ENCODE measurements at places on chromosomes 4 and X.

- DNase-seq: no peak
These were observed 30.6 kb upstream of the IL9R start for GRCh38 chrX:155966876-155967275.

GRCh38 chr4:88814043-88814617 lies 116.5 kb upstream of the NAP1L5 start:
- no peak for DNase-seq

DNA sequence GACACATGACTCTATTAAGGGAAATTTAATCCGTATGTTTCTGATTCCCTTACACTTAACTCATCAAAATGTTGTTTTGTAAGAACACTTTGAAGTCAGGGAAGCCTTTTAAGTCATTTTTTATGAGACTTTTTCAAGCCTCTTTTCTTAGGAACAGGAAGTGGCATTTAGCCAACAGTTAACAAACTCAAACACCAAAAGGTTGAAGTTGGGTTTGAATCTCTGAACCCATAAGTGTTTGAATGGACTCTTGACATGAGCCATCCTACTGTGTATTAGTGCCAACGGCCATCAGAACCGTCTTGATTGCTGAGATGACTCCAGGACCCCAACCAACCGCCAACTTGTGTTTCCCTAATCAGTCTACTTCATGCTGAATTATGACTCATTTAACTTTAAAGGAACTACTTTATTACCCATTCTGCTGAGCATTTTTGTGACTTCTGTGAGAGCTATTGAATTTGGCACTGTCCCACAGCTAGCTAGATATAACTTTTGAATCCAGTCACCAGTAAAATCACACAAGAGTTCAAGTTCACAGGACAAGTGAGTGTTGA lies 209.1 kb upstream of the FAT1 start:
- DNase-seq: no peak

DNA sequence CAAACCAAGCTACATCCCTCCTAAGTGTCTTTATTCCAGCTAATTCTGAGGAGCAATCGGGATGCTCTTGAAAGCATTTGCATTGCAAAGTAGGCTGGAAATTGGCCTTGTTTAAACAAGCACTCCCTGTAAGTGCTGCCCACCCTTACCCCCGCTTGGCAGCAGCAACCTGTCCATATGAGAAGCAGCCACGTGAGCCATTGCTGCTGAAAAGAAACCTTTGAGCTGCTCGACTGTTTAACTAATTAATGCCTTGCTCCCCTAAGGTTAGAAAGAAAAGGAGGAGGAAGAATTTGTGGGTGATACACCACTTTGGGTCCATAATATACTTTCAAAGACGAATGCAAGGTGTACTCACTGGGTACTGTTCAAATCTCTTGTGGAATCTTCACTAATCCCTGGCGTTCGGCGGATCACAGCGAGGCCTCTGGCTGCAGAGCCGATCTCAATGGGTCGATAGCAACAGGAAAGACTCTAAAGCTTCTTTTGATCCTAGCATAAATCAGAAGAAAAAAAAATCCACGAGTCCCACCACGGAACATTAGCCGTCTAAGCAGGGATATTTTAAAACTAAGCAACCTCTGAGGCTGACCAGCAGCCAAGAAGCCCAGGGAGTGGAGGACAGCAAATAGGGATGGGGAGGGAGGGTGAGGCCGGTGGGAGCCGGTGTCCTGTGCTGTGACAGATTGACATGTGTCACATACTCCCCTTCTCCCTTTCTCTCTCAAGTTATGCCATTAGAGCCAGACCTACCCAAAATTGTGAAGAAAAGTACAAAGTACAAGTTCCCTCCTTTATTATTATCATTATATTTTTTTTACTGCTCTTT lies 37.2 kb upstream of the MGST2 start:
- DNase-seq: no peak

GRCh38 chrX:50613846-50614245 lies 143.2 kb upstream of the DGKK start:
- no peak for DNase-seq

DNA sequence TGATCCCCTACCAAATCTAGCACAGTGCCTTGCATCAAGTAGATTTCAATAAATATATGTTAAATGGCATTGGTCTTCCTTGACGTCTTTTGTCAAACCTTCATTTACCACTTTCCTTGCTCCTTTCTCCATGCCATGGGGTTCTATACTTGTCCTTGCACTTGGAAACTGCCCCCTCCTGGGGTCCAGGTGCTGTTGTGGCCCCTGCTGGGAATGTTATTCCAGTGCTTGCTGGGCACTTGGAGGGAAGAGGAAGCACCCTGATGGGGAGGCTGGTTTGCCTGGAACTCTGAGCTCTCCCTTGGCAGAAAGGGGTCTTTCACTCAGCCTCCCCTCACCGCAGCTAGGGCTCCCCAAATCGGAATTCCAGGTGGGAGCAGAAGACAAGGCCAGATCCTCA lies 18.9 kb downstream of the ZNF275 start:
- no peak for DNase-seq

DNA sequence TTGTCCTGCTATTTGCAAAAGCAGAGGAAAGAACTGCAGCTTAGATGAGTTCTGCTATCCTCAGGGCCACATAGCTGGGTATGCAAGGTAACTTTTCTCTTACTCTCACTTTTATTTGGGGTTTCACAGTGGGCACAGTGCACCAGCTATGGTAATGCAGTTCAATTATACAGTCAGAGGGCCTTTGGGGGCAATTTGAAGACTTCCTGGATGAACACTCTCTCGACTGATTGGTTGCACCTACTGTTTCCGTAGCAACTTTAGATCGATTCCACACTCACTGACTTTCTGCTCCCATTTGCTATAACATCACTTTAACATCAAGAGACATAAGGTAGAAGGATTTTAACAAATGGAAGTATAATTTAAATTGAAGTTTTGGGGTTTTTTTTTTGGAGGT lies 128.6 kb downstream of the SLC39A8 start:
- DNase-seq: no peak

DNA sequence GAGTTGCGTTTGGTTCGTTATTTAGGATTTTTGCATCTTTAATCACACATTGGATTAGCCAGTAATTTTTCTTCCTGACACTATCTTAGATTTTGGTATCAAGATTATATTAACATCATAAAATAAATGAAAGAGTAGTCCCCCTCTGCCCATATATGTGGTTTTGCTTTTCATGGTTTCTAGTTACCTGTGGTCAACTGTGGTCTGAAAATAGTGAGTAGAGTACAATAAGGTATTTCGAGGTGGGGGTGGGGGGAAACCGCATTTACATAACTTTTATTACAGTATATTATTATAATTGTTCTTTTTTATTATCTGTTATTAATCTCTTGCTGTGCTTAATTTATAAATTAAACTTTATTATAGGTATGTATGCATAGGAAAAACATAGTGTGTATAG lies 152.4 kb downstream of the STIM2 start:
- no peak for DNase-seq

DNA sequence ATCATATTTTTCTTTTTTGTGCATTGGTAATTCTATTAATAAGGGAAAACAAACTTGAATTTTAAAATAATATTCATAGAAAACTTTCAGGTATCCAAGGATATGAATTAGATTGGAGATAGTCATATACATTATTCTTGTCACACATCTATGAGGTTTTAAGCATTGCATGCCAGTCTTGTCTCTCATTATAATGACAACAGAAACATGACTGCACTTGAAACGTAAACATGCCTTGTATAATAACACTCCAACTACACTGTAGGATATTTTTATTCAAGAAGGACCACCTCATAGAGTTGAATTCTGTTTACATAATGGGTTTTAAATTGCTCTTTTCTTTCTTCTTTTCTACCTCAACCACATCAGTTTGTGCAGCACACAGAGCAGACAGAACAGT lies 104.5 kb downstream of the DCAF8L2 start:
- no peak for DNase-seq

DNA sequence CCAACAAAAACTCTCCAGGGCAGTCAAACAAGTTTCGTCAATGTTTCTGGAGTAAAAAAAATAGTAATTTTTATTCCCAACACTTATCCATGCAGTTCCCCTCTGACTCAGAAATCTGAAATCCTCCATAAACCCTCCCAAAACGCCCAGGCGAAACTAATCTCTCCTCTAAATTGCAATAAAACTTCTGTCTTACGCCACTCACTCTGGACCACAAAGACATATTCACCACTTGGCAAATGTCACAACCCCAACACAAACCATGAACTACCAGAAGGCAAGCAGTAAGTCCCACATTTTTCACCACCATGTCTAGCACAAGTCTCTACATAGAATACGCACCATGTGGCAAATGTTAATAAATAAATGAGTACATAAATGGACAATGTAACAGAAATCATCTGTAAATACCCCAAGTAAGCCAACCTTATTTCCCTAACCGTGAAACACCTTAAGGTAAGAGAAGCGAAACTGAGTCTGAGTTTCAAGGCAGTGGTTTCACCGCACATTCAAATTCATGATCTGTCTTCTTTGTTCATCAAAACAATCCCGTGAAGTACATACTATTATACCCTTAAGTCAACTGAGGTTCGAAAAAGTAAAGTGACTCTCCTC lies 1.6 kb downstream of the PAPSS1 start:
- DNase-seq: no peak

- DNase-seq: no peak
These were observed 688.5 kb downstream of the RAPGEF2 start for GRCh38 chr4:159791334-159791733.

DNA sequence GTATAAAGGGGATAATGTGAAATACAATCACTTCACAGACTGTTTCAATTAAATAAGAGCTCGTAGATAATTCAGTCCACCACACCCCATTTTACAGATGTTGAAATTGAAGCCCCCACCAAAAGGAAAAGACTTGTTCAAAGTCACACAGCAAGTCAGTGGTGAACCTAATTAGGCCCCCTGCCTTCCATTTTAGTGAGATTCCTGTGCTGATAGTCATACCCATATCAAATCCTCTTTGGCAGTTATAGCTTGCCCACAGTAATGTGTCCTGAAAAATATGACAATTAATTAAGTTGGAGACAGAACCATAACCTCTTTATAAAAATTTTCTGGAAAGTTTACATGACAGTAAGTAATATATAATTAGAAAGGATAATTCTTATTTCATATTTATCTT lies 58.0 kb downstream of the AR start:
- DNase-seq: no peak

GRCh38 chrX:7580127-7580526 lies 262.8 kb upstream of the VCX start:
- DNase-seq: no peak

DNA sequence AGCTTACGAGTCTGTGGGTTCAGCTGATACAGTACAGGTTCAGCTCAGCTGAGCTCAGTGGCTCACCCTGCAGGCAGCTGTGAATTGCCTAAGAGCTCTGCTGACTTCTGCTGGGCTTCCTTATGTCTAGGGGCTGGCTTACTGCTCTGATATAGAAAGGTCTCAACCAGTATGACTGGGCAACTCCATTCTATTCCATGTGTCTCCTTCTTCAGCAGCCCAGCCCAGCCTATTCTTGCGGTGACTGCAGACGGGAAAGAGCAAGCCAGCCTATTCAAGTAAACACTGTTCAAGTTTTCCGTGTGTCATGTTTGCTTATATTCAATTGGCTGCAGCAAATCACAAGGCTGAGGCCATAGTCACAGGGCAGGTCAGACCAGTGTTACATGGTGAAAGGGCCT lies 615.4 kb upstream of the ZFP42 start:
- DNase-seq: no peak

DNA sequence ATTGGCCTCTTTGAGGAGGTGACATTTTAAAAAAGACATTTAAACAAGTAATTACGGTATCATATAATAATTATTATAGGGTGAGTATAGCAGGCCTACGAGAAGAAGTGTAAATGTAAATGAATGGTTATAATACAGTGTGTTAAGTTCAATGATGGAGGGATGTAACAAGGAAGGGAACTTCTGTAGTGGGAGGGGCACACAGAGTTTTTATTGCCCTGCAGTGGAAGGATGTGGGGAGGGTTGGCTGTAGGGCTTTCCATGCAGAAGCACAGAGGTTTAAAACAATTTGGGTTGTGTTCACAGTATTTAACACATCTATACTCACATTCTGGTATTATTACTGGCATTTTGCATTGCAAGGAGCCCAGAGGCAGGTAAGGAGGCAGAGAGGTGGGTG lies 41.1 kb downstream of the AFF1 start:
- no peak for DNase-seq

- DNase-seq: no peak
These were observed 70.0 kb downstream of the PCDH7 start for GRCh38 chr4:30790123-30790522.

GRCh38 chrX:11781734-11782370 lies 23.8 kb downstream of the MSL3 start:
- DNase-seq: no peak

DNA sequence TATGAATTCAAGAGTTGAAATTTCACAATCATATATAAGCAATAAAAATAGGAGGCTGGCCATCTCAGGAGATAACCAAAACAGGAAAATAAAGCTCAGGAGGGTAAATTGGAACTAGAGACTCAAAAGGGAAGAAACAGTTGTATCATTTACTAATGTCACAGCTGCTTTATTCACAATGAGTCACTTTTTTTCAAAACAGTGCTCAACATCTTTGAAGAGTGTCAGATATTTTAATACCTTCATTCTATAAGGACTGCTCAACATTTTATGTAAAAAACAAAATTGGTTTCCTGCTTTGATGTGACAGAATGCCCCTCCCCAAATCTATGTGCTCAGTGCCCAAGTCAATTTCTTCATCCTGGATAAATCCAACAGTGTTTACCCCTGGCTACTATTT lies 97.7 kb downstream of the DDX60 start:
- DNase-seq: no peak

DNA sequence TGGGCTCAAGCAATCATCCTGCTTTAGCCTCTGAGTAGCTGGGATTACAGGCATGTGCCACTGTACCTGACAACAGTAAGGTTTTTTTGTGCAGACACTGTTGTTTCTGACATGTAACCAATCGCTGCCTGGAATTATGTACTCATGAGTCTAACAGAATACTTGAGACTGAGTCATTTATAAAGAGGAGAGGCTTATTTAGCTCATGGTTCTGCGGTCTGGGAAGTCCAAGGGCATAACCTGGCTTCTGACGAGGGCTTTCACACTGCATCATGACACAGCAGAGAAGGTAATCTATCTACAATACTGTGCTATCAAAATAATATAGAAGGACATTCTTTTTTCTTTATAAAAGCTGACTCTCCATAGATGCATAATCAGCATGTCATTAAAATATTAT lies 115.5 kb upstream of the STOX2 start:
- no peak for DNase-seq

GRCh38 chrX:47578692-47579091 lies 3.5 kb upstream of the TIMP1 start:
- DNase-seq: no peak

DNA sequence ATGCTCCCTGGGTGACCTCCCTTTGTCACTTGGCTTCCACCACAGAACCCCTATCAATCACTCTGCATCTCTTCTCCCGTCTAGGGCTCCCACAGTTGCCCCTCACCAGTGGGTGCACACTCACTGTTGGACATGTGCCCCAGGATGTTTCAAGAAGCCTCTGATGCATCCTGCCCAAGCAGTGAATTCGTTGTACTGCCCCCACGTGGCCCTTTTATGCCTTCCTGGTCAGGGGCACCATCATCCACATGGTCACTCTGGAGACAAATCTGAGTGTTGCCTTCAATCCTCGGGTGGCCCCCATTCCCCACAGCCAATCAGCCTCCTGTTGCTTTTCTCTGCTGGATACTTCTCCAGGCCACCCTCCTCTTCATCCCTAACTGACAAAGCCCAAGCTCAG lies 12.2 kb downstream of the ITIH6 start:
- peak; percentile 10 for DNase-seq

GRCh38 chr4:184940500-184940899 lies 77.8 kb upstream of the HELT start:
- no peak for DNase-seq
